ENCODE measurements at places on chromosomes 1 and 21.

- no peak for DNase-seq
These were observed 87.4 kb upstream of the TMEM51 start for GRCh38 chr1:15066191-15066590.

- no peak for DNase-seq
These were observed 15.4 kb downstream of the POLR3GL start for GRCh38 chr1:145979746-145980456.

- no peak for DNase-seq
These were observed 44.7 kb upstream of the ZBTB40 start for GRCh38 chr1:22406722-22407495.

DNA sequence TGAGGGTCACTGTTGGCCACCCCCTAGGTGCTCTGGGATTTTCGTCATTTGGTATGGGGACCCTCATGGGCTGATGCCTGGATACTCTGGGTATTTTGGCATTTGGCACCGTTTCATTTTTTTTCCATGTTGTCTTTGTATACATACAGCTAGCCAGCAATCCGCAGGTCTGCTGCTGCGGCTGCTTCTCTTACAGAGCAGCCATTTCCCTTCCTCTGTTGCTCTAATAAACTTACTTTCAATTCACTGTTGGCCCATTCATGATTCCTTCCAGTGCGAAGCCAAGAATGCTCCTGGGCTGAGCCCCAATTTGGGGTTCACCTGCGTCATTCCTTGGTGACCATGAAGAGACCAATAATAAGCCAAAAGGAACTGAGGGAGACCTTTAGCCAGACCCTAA lies 21.5 kb downstream of the GON4L start:
- no peak for DNase-seq

DNA sequence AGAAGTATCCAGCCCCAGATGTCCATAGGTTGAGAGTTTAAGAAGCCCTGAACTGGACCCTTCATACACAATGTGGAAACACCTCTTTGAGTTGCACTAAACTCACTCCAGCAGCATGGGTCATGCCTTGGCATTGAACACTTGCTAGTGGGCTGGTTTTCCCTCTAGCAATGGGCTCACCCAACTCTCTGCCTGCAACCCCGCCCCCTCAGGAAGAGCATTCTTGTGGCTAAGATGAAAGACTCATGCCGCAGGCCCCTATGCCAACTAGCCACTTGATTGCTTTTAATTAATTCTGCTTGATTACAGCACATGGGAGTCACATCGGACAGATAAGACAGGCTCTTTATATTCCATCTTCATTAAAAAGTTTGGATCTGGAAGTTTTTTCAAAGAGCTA lies 136.5 kb upstream of the GJB5 start:
- no peak for DNase-seq

DNA sequence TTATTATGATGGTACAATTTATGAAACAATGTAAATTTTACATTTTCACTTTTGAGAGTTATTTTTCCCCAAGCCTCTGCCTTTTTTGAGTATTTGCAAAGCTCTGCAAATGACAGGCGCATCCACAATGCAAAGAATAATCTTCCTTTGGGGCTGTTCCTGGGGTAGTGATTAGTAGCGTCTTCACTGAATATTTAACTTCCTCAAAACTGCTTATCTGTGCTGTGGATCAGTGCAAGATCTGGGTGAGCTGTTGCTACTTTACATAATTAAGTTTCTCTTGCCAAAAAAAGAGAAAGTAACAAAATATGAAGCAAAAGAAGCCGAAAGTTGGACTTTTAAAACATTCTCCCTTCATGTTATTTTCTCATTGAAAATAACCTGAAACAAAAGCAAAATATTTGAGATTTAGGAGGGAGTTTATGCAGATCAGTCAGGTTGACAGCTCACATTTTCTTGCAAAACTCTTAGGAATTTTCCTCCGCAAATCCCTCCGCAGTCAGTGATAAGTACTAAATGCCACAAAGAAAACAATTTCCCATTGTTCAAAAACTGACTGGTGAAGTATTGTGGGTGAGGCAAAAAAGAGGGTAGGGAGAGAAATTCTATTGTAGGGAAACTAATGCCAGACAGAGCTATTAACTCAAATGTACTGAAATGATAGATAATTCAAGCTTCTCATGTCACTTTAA lies 276.4 kb upstream of the B3GALT2 start:
- DNase-seq: no peak

DNA sequence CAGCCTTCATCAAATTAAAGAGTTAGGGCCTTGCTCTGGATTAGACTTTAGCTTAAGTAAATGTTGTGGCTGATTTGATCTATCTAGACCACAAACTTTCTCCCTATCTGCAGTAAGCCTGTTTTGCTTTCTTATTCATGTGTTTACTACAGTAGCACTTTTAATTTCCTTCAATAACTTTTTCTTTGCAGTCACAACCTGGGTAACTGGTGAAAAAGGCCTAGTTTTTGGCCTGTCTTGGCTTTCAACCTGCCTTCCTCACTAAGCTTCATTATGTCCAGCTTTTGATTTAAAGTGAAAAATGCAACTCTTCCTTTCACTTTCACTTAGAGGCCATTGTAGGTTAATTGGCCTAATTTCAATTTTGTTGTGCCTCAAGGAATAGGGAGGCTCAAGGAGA lies 12.5 kb upstream of the LPGAT1 start:
- DNase-seq: no peak

DNA sequence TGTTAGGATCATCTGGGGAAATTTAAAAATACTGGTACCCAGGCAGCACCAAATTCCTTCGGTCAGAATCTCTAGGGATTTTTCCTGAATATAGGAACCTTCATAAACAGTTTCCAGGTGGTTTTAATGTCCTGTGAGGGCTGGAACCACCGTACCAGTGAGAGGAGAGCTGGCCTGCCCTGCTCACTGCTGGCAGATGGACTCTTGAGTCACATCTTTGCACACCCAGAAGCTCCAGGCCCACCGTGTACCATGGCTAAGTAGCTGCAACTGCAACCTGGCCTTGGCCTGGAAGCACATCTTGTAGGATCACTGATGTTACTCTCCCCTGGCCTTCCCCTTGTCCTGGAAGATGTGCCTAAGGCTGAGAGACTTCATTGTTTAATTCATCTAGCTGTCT lies 181.5 kb downstream of the DISC1 start:
- DNase-seq: no peak

GRCh38 chr21:44910229-44911067 lies 10.3 kb downstream of the ITGB2 start:
- no peak for DNase-seq

DNA sequence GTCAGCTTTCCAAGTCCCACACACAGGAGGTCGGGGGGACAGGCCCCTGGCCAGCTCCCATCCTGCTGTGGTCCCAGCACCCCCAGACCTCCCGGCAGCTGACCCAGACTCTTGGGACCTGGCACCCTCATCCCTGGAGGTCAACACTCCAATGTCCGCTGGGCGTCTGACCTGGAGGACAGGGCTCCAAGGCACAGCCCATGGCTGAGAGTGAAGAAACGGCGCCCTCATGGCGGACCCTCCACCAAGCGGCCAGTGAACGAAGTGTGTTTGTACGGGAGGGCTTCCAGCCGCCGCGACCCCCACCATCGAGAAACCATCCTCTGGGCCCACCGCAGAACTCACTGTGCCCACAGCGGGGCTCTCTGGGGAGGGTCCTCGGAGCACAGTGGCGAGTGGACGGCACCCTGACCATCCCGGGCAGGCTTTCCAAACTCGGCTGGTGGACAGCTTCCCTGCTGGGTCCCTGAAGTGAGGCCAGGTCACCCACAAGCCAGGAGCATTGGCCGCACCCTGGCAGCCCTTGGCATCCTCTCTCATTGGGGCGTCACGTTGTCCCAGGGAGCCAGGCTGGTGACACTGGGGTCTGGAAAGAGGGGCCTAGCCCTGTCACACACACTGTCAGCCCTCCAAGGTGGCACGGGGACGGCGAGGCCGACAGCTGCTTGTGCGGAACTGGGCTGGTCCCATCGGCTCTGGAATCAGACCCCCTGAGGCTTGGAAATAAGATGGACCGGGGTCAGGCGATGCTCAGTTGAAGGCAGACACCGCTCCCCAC lies 47.8 kb upstream of the COL6A2 start:
- DNase-seq: no peak

DNA sequence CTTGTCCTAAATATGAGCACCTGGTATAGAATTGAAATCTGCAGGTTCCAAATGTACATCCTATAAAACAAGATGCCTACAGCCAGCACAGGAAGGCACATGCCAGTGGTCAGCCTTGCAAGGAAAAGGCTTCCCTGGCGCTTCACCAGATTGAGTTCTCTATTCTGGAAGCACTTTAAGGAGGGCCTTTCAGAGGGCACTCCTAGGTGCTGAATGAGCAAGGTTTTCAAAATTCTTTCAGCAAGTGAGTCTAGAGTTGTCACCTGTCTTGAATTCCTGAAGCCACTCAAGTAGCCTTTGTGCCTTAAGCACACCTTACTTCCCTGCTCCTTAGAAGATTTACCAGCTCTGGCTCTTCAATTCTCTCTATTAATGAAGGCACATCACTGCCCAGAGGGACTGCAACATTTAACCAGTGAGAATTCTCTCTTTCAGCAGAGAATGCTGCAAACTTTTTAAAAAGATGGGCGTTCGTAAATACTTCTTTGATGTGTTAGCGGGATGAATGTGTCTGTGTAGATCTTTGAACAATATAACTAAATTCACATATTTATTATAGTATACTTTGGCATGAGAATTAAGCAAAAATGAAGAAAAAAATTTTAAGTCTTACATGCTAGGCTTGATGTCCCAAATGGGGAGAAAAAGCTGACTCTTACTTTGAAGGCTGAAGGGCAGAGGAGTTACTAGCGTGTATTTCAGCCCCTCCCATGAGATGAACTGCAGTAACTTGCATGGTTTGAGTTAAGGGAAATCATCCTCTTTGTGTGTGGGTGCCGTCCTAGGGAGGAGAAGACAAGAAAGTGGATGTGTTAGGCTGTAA lies 162.0 kb downstream of the NTPCR start:
- DNase-seq: no peak

Data from NCI-H510A (cell line).